Activated gamma-delta T cell treated with Interleukin-2 at 50 U/mL for 16 hours (primary cell): ENCODE measurements at places on chromosomes 1 and 21.
A peak's percentile ranks its signal among the peaks of the same experiment; 100 is the strongest.

- DNase-seq: peak; percentile 48
Observed at GRCh38 chr1:51234721-51235425, 1.2 kb upstream of the RNF11 start.

- DNase-seq: no peak
Observed at GRCh38 chr1:187054862-187055757, 226.4 kb downstream of the PLA2G4A start.

GRCh38 chr1:78836726-78837125 is 169.8 kb downstream of the ADGRL4 start:
- no peak for DNase-seq

DNA sequence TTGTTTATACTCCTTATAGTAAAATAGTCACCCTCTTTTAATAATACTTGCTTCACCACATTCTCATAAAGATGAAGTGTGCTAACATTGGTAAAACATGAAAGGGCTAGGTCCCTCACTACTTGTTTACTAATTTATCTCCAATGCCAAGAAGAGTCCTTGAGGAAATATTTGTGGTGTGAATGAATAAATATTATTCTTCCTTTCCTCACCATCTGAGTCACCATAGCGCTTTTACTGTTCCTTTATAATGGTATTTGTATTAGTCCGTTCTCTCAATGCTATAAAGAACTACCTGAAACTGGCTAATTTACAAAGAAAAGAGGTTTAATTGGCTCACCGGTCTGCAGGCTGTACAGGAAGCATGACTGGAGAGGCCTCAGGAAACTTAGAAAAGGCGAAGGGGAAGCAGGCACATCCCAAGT is 222.8 kb upstream of the ZRANB2 start:
- DNase-seq: no peak

- DNase-seq: no peak
Observed at GRCh38 chr1:78651241-78651640, 1.6 kb downstream of the IFI44 start.

- no peak for DNase-seq
Observed at GRCh38 chr1:82721702-82722101, 921.0 kb downstream of the ADGRL2 start.
